Activated naive CD8-positive, alpha-beta T cell treated with anti-CD3 and anti-CD28 coated beads for 36 hours (primary cell): ENCODE measurements at places on chromosomes 12 and 14. TPM values are rescaled to one million over a fixed set of nuclear protein-coding genes. Genes with fewer than 3 reads are reported as not detected.

ARHGEF25 gene
- 2.2 TPM for total RNA-seq

GRCh38 chr12:57695770-57696432 is 2.0 kb downstream of the OS9 start:
- DNase-seq, result no peak

DNA sequence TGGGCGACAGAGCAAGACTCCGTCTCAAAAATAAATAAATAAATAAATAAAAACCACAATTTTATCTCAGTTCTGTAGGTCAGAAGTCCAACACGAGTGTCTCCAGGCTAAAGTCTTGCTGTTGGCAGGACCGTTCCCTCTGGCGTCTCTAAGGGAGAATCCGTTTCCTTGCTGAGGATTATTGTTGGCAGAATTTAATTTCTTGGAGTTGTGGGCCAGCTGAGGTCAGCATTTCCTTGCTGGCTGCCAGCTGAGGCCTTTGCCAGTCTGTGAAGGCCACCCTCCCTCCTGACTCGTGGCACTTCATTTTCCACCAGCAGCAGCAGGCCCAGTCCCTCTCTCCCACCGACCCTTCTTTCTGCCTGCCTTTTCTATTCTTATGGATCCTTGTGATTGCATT is 17.2 kb downstream of the PSMC1 start:
- no peak for DNase-seq

- no peak for DNase-seq
Observed at GRCh38 chr12:58919231-58920101, 838 bp downstream of the LRIG3 start.

GRCh38 chr12:108907839-108908351 is 28.0 kb downstream of the DAO start:
- DNase-seq, result no peak

DNA sequence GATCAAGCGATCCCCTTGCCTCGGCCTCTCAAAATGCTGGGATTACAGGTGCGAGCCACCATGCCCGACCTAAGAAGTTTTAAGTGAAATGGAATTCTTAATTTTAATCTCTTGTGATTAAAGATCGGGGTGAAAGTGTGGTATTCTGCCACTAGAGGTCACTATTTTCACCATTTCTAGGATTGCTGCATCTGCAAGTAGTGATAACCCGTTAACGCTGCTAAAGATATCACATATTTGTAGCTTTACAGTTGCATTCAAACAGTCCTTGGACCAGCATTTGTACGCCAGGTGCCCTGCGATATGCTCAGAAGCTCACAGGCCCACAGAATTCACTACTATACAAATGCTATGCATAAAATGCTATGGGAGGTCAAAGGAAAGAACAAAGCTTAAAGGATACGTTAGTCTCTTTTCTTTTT is 19.3 kb downstream of the CCDC62 start:
- no peak for DNase-seq

L2HGDH gene
- 21.6 TPM for total RNA-seq

KCNC2 gene
- not detected for total RNA-seq

CCDC196 gene
- not detected for total RNA-seq

CDCA3 gene
- 64.0 TPM for total RNA-seq

GRCh38 chr14:60848066-60848465 is 113.5 kb downstream of the MNAT1 start:
- no peak for DNase-seq

- no peak for DNase-seq
Observed at GRCh38 chr12:112559784-112560183, 141.0 kb downstream of the PTPN11 start.

GRCh38 chr14:106069804-106070625 is 543.6 kb downstream of the TMEM121 start:
- no peak for DNase-seq

DNA sequence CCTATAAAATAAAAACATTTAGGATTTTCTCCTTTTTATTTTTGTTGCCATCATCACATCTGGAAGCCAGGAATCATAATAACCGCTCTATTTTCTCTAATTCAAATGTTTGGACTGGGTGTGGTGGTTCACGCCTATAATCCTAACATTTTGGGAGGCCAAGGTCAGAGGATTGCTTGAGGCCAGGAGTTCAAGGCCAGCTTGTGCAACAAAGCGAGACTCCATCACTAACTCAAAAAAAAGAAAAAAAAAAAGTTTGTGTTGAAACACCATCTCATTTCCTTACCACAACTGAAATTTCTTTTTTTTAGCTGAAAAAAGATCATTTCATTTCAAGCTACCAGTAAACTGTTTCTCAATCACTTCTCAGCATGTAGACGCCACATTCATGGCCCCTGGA is 8.8 kb upstream of the BAZ1A start:
- DNase-seq, result no peak

- no peak for DNase-seq
Observed at GRCh38 chr12:38956337-38956736, 50.9 kb upstream of the CPNE8 start.

SLC39A5 gene
- total RNA-seq, result 0.44 TPM

GTF2H3 gene
- total RNA-seq, result 95.9 TPM

WIF1 gene
- total RNA-seq, result 0.10 TPM

GRCh38 chr12:46369474-46370379 is 2.8 kb downstream of the SLC38A2 start:
- no peak for DNase-seq

GPR132 gene
- 23.9 TPM for total RNA-seq

DNA sequence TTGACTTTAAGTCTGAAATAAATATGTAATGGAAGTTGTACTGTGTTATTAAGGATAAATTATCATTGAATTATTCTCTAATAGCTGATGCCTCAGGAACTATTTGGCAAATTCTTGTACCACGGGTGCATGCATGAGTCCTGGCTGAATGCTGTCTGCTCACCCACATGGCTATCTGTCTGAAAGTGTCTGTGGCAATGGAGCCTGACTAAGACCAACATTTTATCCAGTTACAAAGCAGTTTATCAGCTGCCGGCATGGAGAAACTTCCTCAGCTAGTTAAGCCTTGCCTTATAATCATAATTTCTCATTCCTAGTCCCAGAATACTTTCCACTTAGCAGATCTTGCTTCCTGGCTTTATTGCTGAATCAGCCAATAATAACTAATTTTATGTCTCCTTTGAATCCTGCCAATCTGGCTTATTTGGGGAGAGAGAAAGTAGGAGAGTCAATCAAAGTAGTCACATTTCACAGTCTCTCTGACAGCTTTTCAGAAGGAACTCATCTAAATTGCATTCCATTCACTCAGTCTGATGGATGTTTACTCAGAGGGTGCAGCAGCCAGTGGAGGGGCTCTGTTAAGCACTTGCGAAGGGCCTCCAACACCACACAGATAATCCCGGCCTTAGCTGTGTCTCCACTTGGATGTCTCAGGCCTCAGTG is 280.6 kb upstream of the CLEC14A start:
- no peak for DNase-seq
